Heart right ventricle (tissue), 16 donors: ENCODE measurements at places on chromosomes 13 and 19.

GRCh38 chr13:71754407-71754974, 112.5 kb downstream of the DACH1 start:
- DNase-seq, result no peak

DNA sequence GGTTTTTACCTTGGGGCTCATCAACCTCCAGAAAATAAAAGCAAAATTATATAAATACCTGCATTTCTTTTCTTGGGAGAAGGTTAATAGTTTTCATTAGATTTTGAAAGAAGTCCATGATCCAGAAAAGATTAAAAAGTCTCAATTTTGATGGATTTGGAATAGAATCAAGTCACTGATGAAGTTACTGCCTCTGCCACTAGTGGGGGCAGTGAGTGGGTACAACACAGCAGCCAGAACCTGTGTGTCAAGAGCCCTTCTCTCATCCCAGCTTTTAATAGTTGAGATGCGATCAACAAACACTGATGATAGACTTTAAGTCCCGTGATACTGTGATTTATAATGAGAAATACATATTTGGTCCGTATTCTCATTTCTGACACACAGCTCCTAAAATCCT, 686.7 kb downstream of the DIAPH3 start:
- no peak for DNase-seq

GRCh38 chr13:111152844-111153243, 37.7 kb downstream of the ARHGEF7 start:
- DNase-seq, result no peak

- DNase-seq, result no peak
Observed at GRCh38 chr19:49879243-49879963, 1.9 kb downstream of the TBC1D17 start.
